ENCODE measurements at places on chromosomes 3 and 15.

DNA sequence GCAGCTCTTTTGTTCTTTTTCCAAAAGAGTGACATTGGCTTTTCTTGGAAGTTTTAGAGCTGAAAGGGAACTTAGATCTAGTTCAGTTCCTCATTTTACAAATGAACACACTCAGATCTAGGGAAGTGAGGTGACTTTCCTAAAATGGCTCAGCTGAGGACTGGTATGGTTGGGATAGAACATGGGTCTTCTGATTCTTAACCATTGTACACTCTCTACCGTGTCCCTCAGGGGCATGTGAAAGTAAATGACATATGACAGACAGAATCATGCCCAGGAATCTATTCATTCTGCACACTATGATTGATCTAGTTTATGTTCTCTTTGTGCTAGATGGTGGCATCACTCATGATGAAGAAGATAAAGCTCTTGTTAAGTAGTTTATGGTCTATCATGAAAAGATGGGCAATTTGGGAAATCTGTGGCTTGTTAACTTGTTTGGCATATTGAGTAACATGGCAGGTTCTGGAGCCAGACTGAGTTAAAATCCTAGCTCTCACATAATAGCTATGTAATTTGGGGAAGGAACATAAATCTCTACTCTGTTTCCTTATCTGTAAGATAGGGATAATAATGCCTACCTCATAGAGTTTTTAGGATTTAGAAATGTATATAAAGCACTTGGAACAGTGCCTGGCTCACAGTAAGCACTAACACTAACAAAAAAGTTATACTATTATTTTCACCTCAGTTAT, 30.9 kb downstream of the UBE2E1 start:
- no peak for DNase-seq

- DNase-seq = no peak
These were observed 183.5 kb downstream of the TBL1XR1 start for GRCh38 chr3:177013681-177014280.

GRCh38 chr3:99753268-99753975, 64.2 kb upstream of the CMSS1 start:
- DNase-seq = peak; percentile 52

DNA sequence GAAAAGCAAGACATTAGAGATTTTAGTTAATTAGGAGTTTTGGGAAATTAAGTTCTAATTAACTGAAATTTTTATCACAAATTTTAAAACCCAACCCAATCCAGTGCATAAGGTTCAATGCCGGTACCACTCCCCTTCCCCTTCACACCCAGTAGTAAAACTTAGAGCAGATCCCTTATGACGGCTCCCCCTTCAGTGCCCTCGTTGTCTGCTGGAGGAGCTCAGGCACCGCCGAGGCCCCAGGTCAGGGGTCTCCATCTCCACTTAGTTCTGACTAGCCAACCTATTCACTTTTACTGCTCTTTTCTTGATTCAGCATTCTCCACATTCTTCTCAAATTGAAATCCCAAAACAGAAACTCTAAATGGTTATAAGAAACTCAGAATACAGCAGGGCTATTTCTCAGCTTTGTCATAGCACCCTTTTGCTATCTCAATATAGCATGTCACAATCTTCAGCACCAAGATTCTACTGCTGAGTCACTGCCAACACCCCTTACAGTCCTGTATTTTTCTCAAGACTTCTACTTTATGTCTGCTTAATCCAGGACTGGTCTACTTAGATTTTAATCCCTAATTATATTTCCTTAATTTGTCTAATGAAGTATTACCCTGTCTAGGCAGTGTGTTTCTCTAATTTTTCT, 39.8 kb downstream of the TUBGCP4 start:
- no peak for DNase-seq

- no peak for DNase-seq
These were observed 110.7 kb downstream of the EEFSEC start for GRCh38 chr3:128263946-128264345.

DNA sequence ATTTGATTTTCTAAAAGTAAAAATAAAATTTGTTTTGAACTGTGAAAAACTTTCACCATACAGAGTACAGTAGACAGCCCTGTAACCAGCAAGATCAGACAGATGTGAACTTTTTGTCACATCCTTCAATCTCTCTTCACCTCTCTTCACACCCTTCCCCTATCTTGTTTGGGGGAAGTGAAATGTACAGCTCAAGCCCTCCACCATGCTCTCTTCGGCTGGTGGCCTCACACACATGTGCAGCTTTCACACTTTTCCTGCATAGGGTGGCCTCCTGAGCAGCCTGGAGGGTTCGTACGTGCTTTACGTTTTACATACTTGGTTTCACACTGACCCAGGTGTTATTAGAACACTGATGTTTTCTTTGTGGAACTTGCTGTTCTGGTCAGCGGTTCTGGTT, 86.4 kb downstream of the DNAJB8 start:
- no peak for DNase-seq

- no peak for DNase-seq
These were observed 282.5 kb upstream of the EPHA3 start for GRCh38 chr3:88824666-88825564.
